ENCODE measurements at places on chromosomes 6 and 20.
A peak's percentile ranks its signal among the peaks of the same experiment; 100 is the strongest.

- DNase-seq = no peak
These were observed 30.4 kb upstream of the HIVEP2 start for GRCh38 chr6:142975365-142975764.

GRCh38 chr6:138357928-138358327 lies 19.8 kb upstream of the SMIM28 start:
- DNase-seq = no peak

- DNase-seq = no peak
These were observed 30.0 kb downstream of the SLX4IP start for GRCh38 chr20:10465135-10465534.

DNA sequence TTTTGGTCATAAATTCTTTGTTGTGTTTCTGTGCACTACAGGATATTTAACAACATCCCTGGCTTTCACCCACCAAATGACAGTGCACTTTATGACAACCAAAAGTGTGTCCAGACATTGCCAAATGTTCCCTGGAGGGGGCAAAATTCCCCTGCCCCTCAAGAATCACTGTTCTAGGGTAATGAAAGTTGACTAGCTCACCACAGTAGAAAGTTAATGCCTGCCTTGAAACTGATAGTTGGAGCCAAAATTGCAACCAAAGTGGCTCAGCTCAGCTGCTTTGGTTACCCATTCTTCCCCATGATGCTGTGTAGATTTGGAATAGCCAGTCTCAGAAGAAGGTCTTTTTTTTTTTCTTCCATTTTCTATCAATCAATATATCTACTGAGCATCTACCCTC lies 150.6 kb downstream of the RALGAPA2 start:
- no peak for DNase-seq

GRCh38 chr6:101178748-101179147 lies 214.8 kb upstream of the GRIK2 start:
- DNase-seq = no peak

GRCh38 chr6:26170181-26170580 lies 83.0 kb downstream of the HFE start:
- DNase-seq = no peak

GRCh38 chr6:11890849-11891248 lies 112.2 kb upstream of the ADTRP start:
- DNase-seq = no peak

DNA sequence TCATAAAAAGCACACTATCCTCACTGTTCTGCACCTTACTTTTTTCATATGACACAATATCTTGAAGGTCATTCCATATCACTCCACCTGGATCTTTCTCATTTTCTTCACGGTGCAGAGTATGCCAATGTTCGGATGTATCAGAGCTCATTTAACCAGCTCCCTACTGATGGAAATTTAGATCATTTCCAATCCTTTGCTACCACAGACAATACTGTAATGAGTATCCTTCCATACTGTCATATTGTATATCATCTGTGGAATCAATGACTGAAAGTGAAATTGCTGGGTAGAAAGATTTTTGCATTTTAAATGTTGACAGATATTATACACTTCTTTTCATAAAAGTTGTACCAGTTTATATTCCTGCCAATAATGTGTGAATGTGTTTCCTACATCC lies 2.2 kb upstream of the RAB44 start:
- DNase-seq = no peak

GRCh38 chr20:14865169-14865568 lies 527.8 kb upstream of the FLRT3 start:
- DNase-seq = no peak

GRCh38 chr6:34340394-34340793 lies 52.1 kb downstream of the NUDT3 start:
- DNase-seq = no peak

GRCh38 chr20:51360451-51361201 lies 181.9 kb downstream of the NFATC2 start:
- no peak for DNase-seq

GRCh38 chr6:119024111-119024510 lies 54.4 kb downstream of the FAM184A start:
- no peak for DNase-seq

DNA sequence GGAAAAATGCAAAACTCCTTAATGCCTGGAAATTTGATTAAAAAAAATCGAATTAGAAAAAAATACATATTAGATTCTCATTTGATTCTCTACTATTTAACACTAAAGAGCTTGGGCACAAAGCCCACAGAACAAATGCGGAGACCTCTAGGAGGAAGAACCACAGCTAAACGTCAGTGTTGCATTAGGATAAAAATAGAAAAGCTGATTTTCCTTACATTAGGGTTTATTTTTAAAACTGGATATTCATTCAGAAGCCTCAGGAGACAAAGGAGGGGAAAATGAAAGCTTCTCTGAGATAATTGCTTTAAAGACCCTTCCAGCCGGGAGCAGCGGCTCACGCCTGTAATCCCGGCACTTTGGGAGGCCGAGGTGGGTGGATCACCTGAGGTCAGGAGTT lies 77.3 kb downstream of the ECT2L start:
- DNase-seq = no peak

GRCh38 chr6:33840048-33840926 lies 36.5 kb upstream of the MLN start:
- no peak for DNase-seq

GRCh38 chr6:165008971-165009370 lies 300.4 kb downstream of the C6orf118 start:
- DNase-seq = no peak

GRCh38 chr6:2477666-2478065 lies 232.3 kb upstream of the GMDS start:
- DNase-seq = no peak

DNA sequence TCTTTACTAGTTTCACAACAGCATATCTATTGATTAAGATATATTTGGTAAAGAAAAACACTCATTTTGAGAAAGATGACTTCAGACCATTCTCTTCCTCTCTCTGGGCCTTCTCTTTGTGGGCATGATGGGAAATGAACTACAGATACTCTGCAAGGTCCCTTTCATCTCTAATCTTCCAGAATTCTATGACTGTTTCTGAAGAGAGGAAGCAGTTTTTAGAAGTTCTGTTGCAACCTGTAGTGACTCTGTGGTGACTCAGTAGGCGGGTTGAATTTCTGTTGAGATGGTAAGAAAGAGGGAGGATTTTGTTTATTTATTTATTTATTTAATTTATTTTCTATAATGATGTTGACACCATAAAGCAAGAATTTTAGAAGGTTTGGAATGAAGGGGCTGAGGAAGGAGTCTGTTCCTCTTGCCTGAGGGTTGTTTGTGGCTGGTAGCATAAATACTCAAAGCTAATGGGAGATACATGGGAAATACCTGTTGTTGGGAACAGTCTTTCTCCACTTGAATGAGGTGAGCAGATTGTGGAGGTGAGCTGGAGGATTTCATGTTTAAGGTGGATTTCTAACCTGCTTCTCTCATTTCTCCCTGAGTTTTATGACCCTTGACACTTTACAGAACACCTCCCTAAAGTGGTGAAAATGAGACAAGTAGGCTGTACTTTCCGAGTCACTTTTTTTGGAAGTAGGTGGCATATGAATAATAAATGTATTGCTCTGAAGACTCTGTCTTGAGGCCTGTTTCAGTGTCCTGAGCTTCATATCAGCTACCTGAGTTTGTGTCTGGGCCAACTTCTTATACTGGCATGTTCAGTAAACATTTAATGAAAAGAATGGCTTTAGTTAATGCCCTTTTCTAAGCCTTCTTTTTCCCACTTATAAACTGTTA lies 15.0 kb downstream of the ACSS2 start:
- DNase-seq = no peak

- DNase-seq = no peak
These were observed 745.5 kb downstream of the C6orf118 start for GRCh38 chr6:164563924-164564323.

- no peak for DNase-seq
These were observed 82.8 kb downstream of the HMGCLL1 start for GRCh38 chr6:55496201-55496600.

DNA sequence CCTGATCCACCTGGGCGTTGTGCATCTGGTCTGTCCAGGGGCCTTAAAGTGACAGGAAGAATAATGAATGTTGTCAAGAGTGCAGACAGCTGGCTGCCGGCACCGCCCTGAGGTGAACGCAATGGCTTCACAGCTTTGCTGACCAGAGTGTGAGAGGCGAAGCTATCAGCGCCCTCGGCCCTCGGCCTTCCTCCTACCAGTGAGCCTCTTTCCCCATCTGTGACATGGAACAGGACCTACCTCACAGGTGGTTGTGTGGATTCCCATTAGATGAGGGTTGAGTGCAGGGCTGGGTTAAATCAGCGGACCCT lies 54.8 kb downstream of the CTCFL start:
- peak; percentile 15 for DNase-seq

DNA sequence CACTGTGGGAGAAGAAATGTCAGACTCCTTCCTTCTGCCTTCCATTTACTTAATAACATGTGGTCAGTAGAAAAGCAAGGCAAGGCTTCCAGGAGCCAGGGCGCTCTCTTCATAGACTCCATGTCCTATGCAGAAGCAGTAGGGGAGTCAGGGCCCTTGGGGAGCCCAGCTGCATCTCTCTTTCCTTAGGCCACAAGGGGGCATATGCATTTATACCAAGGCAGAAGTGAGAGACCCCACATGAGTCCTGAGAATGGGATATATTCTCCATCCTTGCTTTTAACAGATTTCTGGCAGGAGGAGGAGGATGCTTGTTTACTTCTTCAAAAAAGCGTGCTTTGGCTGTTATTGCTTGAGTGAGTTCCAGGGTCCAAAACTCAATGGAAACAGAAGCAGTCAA lies 198.5 kb downstream of the HIVEP2 start:
- DNase-seq = no peak
